ENCODE measurements at places on chromosomes 1 and 21. TPM values are rescaled to one million over a fixed set of nuclear protein-coding genes. Genes with fewer than 3 reads are reported as not detected.

PROK1 gene
- not detected for total RNA-seq

- no peak for DNase-seq
Measured at GRCh38 chr1:95370691-95371562, 136.9 kb downstream of the RWDD3 start.

DNA sequence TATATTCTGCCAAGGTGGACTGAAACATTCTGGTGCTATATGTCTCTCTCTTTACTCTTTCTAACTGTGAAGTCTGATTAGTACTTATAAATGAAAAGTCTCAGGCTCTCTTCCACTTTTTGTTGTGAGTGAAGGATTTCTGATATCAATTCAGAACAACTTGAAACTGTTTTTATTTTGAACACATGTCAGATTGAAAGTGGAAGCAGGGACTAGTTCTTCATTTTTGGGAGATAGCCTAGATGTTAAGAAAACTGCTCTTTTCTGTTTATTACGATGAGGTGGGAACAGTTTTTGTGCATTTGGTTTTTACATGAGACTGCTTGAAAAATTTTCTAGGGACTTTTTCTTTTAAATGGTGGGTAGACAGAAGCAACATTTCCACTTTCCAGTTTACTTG is 14.5 kb upstream of the GBP3 start:
- no peak for DNase-seq

DNA sequence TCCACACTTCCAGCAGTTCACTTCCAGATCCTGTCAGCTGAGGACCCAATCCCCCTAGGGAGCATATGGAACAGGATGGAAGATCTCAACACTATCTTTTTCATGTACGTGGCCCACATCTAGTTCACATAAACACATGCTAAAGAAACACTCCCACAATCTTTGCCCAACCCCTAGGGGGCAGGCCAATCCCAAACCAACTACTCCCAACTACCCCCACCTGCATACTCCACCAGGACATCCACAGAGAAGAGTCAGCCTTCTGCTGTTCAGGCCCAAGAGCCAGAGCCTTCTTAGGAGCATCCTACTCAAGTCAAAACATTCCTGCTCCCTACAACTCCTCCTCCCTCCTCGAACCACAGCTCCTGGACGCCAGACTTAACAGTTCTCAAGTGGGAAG is 5.6 kb upstream of the SLC5A9 start:
- no peak for DNase-seq

DNA sequence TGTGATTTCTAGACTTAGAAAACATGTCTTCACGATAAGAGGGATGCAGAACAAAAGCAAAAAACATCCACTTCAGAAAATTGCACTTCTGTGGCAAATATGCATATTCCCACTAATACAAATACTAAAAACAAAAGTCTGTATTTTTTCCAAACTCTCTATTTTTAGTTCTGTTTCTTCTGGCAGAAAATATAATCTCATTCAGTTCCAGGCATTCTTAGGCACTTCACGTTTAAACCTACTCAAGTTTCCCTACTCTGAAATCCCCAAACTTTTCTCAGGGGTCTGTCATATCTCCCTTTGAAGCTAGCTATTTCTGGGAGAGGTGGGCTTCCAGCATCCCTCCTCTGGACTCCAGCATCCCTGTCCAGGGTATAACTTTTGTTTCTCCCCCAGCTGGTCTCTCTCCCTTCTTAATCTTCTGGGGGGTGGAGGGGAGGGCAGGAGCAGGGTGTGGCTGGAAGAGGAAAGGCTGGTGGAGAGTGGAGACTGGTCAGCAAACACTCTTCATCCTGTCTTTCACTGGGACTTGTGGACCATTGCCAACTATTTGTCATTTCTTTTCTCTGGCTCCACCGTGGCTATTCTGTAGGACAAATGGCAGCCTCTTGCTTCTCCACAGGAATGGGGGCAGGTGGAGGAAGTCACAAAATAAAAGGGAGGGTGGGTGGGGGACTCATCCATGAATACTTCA is 19.6 kb upstream of the NCF2 start:
- no peak for DNase-seq

ITLN2 gene
- total RNA-seq, result not detected

ACTA1 gene
- total RNA-seq, result not detected

DNA sequence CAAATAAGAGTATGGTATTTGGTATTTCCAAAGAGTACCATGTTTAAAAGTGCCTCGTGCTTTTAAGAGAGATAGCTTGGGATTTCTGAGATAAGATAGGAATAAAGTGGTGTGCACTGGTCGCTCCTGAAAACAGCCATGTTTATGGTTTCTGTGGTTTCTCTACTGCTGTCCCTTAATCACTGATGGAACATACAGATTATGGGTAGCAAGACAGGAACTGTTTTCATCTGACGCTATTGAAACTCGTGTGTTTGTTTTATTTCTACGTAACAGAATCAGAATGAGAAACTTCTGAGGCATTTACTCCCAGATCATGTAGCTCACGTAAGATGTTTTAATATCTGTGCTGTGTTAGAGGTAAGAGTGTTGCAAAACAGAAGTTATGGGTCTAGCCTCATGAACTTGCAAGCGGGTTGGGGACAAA is 126.0 kb downstream of the KIAA0319L start:
- DNase-seq, result no peak

- no peak for DNase-seq
Measured at GRCh38 chr1:159068886-159069285, 7.7 kb downstream of the AIM2 start.

DNA sequence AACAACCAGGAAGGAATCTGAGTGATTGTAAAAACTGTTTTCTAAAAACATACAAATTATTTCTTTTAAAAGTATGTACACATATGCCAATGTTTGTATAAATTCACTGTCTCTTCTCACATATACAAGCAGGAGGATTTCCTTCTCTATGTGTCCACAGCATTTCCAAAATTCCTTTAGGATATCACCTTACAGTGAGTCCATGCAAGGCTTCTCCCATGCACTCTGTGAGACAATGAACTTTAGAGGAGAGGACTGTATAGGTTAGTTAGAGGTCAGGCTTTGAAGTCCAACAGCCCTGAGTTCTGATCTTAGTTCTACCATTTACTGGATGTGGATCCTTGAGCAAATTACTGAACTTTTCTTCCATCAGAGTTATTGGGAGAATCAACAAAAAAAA is 34.1 kb upstream of the USH2A start:
- no peak for DNase-seq

MAP3K21 gene
- total RNA-seq, result 4.2 TPM

DNA sequence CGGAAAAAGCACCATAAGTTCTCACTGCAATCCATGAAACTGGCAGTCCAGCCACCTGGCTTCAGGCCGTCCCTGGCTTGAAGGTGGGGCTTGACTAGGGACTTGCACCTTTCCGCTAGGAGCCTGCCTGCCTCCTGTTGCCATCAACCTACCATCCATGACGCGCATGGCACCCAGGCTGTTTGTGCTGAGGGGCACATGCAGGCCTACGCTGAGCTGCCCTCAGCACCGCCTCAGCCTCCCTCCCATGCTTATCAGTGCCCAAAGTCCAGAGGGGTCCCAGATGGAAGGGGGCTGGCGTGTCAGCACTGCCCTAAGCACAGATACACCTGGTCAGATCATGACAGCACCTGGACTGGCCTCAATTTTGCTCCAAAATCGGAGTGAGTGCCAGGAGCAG is 190.2 kb upstream of the LYPLAL1 start:
- DNase-seq, result no peak

COL8A2 gene
- total RNA-seq, result 0.23 TPM

- no peak for DNase-seq
Measured at GRCh38 chr1:208852911-208853310, 608.7 kb upstream of the PLXNA2 start.

DNA sequence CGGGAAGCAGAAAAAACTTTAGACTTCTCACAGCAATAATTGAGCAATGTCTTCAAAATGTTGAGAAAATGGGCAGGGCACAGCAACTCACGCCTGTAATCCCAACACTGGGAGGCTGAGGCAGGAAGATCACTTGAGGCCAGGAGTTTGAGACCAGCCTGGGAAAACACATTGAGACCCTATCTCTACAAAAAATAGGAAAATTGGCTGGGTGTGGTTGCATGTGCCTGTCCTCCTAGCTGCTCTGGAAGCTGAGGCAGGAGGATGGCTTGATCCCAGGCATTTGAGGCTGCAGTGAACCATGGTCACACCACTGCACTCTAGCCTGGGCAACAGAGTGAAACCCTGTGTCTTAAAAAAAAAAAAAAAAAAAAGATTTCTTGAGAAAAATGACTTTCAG is 7.8 kb upstream of the ZFP69 start:
- DNase-seq, result no peak

- DNase-seq, result no peak
Measured at GRCh38 chr21:18954441-18954844, 550.9 kb upstream of the TMPRSS15 start.

- no peak for DNase-seq
Measured at GRCh38 chr1:66278260-66279021, 255.5 kb upstream of the SGIP1 start.

FCRL2 gene
- total RNA-seq, result not detected

GJA9 gene
- not detected for total RNA-seq

DDOST gene
- total RNA-seq, result 140 TPM

- no peak for DNase-seq
Measured at GRCh38 chr21:45365186-45365607, 39.8 kb upstream of the COL18A1 start.

GRCh38 chr1:17775796-17776195 is 20.7 kb downstream of the ACTL8 start:
- no peak for DNase-seq

- DNase-seq, result no peak
Measured at GRCh38 chr1:114043548-114043947, 64.3 kb downstream of the OLFML3 start.

DNA sequence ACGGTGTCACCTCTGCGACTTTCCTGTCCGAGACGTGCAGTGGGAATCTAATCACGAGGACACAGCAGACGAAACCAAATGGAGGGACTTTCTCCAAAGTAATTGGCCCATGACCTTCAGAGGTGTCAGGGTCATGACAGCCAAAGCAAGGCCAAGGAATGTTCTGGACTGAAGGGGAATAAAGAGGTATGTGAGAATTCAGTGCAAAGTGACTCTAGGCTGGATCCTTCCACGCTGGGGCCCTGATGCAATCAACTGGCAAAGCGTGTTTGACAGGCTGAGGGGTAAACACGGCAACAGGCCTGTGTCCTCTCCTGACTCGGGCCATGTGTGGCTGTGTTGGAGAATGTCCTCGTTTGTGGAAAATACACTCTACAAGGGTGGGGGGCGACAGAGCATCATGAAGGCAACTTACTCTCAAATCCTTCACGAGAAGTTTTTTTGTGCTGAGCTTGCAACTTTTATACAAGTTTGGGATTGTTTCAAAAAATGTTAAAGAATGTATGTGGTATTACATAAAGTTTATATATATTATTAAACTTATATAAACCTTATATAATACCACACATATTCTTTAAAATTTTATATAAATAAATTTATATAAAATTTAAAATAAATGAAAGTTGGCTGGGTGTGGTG is 1.7 kb downstream of the CFAP74 start:
- DNase-seq, result no peak

HAO2 gene
- not detected for total RNA-seq

DNA sequence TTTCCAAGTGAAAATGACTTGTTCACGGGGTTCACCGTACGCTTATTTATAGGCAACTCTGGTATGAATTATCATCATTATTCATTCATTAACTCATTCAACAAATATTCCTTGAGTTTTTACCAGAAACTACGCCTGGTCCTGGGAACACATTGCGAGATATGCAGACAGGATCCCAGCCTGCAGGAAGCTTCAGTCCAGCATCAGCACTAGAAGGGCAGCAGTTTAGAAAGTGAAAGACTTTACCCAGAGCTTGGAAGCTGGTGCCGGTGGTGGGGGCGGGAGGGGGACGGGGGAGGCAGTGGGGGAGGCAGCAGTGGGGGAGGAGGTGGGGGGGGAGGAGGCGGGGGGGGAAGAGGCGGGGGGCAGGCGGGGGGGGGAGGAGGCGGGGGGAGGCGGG is 55.9 kb downstream of the SETD4 start:
- no peak for DNase-seq

DNA sequence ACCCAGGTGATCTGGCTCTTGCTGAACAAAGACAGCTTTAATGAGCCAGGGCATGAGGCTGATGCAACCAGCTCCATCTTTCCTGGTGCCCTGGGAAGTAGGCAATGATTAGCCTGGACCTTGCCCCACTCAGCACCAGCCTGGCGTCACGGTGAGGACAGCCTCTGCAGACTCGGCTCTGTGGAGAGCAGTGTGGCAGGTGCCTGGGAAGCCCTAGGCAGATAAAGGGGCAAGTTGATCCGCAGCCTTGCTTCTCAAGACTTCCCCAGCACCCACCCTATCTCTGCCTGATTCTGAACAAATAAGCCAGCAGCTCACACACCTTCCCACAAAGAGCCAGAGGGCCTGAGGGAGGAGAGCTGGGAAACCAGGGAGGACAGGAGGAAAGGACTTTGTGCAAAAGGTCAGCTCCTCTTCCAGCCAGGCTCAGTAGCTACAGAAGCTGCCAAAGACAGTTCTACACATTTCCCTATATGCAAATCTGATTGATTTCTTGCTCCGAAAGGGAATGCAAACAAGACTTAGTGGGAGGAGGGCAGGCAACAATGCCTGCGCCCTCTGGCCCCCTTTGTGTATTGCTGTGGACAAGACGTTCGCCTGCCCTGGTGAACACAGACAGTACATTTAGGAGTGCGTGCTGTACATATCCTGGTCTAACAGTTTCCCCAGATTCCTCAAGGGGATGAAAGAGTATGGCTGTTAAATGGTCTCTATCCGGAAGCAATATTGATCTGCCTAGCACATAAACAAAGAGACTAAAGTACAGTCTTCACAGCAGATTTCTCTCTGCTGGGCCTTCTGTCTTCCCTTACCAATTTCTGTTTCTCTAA is 63.8 kb downstream of the BCAR3 start:
- no peak for DNase-seq

TTLL10 gene
- total RNA-seq, result not detected

EEIG2 gene
- total RNA-seq, result 5.3 TPM

GRCh38 chr21:31869750-31870149 is 3.1 kb upstream of the HUNK start:
- no peak for DNase-seq

BARHL2 gene
- total RNA-seq, result not detected

GRCh38 chr1:27605796-27606707 is 2.1 kb upstream of the AHDC1 start:
- no peak for DNase-seq

MYBPH gene
- total RNA-seq, result not detected

DNA sequence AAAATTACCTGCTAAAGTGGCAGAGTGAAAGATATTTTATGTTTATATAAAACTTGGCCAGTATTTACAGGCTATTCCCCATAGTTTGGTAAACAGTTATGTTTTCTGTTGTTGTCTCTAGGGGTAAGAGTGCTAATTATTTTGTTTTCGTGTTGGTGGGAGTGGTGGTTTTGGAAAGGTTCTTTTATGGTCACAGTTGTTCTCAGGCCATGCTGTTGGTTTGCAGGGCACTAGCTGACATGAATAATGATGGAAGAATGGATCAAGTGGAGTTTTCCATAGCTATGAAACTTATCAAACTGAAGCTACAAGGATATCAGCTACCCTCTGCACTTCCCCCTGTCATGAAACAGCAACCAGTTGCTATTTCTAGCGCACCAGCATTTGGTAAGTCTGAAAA is 92.5 kb downstream of the ITSN1 start:
- no peak for DNase-seq

DNA sequence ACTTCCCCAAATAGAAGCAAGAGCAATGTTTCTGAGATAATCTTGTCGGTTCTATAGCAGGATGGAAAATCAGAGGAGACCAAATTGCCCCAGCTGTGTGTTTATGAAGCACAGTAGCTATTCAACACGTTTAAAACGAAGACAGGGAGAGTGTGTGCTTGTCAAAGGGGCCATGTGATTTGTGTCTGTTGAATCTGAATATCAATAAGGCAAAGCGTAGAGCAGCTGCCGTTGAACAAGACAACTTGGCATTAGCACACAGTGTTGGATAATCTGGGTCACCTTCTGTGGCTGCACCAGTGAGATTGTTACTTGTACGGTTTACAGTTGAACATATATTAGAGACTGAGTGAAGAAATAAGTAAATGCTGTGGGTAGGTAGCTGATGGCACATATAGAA is 1.0 kb downstream of the CRB1 start:
- no peak for DNase-seq
